Sciatic nerve (tissue), 2 donors: ENCODE measurements at places on chromosomes 3 and 15. TPM values are rescaled to one million over a fixed set of nuclear protein-coding genes. Genes with fewer than 3 reads are reported as not detected.

The GOLGA8N gene
- total RNA-seq = 35.0 TPM

DNA sequence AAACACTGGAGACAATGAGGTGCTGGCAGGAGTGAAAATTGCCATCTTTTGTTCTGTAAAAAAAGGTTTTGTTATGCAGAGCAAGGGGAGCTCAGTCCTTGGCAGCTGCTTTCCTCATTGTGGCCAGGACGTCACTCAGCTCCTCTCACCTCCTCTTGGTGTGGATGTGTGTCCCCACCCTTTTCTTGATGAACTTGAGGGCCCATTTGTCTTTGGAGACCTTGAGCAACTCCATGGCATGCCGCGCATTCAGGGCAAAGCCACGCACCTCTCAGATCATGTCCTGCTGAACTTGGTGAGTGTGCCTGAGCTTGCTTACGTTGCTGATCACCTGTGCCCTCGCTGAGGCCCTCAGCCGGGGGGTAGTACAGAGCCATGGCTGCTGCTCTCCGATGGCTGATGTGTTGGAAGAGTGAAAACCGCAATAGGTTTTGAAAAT lies 24.5 kb upstream of the BDH1 start:
- no peak for DNase-seq

The MAGEL2 gene
- 0.45 TPM for total RNA-seq

GRCh38 chr3:134034005-134034785 lies 4.5 kb upstream of the SLCO2A1 start:
- DNase-seq = no peak
